Stimulated activated CD8-positive, alpha-beta memory T cell treated with anti-CD3 and anti-CD28 coated beads, Interleukin-4, amount 100 ng/mL, for 48 hours (primary cell): ENCODE measurements at places on chromosomes 12 and 14.
A peak's percentile ranks its signal among the peaks of the same experiment; 100 is the strongest.

DNA sequence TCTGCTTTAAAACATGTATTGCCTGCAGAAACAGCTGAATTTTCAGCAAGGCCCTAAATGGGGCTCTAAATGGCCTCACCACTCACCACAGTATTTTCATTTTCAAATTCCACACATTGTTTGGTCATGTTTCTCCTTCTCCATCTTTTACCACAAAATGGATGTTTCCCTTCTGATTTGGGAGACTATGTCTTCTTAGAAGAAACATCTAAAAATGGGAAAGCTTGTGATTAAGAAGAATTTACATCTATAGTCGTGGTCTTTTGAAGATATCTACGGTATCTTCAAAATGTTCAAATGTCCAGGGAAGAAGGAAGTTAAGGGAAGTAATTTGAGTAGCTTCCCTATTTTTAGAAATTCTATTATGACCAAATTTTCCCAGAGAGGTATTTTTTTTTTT lies 20.7 kb upstream of the TUBA1C start:
- no peak for DNase-seq

GRCh38 chr12:31477687-31478086 lies 113.2 kb downstream of the DENND5B start:
- DNase-seq, result no peak

DNA sequence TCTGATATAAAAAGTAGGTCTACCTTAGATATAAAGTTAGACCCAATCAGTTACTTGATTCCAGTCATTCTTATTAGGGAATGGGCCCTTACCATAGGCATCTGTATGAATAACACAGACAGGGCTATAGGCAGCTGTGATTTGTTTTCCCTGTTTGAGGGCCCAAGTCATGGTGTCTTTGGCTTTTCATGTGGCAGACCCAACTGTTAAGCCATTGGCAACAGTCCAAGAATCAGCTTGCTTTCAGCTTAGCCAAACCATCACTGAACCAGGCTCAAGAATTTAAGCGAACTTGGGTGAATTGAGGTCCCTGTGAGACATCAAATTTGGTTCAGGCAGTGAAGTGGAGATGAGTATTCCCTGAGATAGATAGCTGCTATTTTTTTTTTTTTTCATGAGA lies 111.2 kb downstream of the LRRIQ1 start:
- no peak for DNase-seq

DNA sequence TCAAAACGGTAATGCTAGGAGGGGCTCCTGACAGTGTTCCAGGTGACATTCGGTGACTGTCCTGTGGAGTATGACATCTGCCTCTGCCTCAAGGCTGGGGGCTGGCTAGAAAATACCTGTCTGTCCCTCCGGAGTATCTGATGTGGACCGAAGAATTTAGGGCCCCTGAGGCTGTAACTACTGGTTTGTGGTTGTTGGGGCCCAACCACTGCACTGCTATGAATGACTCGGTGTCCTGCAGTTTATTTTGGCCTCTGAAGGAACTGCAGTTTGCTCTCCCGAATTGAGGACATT lies 198.9 kb upstream of the CAND1 start:
- DNase-seq, result no peak

GRCh38 chr14:100779691-100780080 lies 46.2 kb upstream of the MEG3 start:
- DNase-seq, result no peak

DNA sequence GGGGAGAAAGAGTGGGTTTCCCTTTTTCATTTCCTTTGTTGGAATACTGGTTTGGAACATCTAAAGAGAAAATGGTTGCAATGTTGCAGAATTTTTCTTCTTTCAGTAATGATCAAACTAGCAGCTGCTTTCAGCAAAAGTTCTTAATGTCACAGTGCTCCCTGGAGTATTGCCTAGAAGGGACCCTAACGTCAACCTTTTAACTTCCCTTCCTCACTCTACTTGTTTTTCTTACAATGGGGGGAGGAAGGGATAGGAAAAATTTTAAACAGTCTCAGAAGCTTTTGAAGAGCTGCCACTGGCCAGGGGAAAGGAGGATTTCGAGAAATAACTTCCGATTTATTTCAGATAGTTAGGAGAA lies 521.8 kb downstream of the MED13L start:
- DNase-seq, result no peak

- no peak for DNase-seq
These were observed 250.1 kb upstream of the PWP1 start for GRCh38 chr12:107435520-107435919.

DNA sequence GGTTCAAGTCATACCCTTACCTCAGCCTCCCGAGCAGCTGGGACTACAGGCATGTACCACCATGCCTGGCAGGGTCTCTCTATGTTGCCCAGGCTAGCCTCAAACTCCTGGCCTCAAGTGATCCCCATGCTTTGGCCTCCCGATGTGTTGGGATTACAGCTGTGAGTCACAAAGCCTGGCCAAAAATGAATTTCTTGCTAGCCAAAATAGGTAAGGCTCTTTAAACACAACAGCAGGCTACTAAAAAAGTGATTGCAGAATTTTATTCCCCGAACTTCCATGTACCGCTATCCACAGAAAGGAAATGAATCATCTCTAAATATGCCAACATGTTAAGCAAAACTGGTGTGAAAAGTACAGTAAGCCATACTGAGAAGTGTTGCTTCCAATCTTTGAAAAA lies 50.6 kb downstream of the WDHD1 start:
- DNase-seq, result no peak

DNA sequence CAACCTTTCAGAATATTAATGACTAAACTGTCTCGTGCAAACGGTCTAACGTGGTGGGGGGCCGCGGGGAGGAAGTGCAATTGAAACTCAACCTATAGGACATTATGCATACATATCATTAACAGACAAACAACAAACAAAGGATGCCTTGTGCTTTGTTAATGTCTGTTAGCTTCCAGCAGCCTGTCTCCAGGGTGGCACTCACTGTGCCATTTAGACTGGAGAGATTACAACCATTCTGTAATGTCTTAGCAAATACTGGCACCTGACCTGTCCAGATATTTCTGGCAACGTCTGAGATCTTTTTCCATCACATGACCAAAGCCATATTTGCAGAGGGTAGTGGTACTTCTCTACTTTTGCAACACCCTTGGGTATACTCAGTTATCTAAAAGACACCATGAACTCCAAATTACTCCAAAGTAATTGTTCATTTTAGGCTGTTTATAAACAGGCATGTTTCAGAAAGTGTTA lies 11.6 kb downstream of the BHLHE41 start:
- no peak for DNase-seq

DNA sequence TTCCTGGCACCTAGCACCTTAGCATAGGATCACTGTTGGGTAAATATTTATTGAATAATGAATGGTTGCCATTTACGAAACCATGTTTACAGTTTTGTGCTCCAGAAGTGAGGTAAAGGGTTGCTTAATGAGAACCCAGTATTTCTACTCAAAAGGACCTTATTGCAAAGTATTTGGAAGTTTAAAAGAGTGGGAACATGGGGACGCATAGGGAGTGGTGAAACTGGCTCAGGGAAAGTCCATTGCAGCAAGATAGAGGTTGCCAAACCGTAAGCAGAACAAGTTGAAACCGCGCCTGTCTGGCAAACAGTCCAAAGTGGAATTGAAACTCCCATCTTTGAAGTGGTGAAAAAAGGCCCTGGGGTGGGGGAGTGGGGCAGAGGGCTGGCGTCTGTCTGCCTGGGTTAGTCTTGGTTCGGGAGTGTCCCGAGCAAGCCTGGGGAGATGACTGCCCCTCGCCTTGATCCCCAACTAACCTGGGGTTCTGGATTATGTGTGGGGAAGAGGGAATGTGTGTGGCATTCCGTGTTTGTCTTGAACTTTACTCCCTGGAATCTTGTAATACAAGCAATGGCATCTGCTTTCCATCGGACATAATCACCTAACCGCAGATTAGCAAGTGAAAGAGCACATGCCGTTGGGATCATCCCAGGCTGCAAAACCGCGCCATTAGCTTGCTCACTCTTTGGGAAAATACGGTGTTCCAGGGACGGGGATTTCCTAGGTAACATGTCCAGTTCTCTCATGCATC lies 7.2 kb downstream of the ALDH2 start:
- no peak for DNase-seq

GRCh38 chr12:19529951-19530636 lies 90.8 kb downstream of the AEBP2 start:
- no peak for DNase-seq

GRCh38 chr12:111242184-111242583 lies 126.7 kb downstream of the PHETA1 start:
- no peak for DNase-seq

GRCh38 chr14:24910408-24910986 lies 139.4 kb downstream of the STXBP6 start:
- DNase-seq, result no peak

DNA sequence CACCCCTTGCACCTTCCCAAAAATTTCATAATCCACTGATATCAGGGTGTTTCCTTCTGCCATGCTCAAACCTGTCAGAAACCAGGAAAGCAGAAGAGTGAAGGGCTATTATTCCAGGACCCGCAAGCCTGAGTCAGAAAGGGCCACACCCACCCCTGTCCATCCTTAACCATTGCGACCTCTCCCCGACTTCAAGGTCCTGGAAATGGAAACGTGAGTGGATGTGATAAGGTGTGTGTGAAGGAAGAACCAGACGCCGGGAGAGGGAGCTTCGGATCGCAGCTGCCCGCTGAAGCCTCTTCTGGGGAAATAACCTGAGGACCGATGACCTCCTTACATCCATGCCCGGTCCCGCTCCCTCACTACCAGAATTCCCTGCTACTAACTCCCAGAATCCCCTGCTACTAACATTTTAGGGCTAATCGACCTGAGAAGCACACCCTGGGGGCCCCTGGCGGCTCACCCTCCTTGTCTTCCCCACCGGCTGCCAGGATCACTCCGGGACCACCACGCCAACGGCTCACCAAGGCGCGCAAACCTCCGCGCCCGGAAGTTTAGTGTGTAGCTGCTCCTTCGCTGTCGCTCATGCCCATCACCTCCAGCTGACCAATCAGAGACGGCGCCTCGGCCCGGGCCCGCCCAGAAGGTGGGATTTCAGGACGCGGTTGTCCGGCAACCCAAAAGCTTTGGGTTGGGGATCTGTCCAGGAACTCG lies at the start of gene ACYP1:
ACYP1 (minus strand) TSS at position 534 of the 714 bp plus-strand sequence; CDS start at position 63, 471 bp downstream.
- DNase-seq, result peak; percentile 96

- no peak for DNase-seq
These were observed 73.4 kb downstream of the GTF2A1 start for GRCh38 chr14:81147140-81147897.

DNA sequence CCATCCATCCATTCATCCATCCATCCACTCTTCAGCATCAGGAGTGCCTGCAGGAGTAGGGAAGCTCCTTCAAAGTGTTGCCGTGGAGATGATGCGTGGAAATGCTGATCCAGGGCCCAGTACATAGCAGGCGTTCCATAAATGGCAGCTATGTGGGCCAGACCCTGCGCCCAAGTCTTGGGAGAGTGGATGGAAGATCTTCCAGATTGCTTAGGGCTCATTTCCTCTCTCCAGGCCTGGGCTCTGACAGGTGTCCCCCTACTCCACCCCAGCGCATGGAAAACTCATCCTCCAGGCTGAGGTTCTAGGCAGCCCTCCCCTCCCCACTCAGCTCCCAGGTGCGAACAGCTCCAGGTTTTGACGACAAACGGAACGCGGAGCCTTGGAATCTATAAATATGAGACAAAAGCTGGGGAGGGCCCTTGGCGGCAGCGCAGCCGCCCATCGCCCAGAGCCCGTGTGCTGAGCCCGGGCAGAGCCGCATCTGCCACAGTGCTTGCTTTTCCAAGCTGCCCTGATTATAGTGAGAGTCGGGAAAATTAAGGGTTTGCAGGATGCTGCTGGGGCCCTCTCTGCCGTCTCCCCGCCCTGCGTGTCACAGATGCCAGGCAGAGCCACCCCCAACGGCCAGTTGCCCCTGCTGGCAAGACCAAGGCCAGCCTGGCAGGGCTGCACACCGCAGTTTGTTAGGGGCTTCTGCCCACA lies 1.6 kb downstream of the BEGAIN start:
- DNase-seq, result no peak

GRCh38 chr14:59359431-59360124 lies 105.6 kb downstream of the GPR135 start:
- no peak for DNase-seq

- no peak for DNase-seq
These were observed 177.5 kb upstream of the CAND1 start for GRCh38 chr12:67091678-67092077.

DNA sequence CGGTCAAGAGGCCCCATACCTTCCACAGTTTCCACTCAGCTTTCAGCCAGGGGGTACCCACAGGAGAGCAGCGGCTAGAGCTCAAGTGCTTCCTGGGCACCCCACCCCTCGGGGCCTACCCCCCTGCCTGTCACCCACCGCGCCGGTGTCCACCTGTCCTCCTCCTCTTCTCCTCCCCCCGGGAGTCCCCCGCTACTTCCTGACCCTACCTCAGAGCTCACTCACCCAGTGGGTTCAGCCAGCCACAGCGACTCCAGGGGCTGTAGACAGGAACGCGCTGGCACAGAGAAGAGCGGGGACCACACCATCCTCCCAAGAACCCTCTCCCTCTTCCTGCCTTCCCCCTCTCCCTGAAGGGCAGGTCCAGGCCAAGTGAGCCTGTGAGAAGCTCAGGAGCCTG lies 123.0 kb downstream of the ESRRB start:
- DNase-seq, result no peak

DNA sequence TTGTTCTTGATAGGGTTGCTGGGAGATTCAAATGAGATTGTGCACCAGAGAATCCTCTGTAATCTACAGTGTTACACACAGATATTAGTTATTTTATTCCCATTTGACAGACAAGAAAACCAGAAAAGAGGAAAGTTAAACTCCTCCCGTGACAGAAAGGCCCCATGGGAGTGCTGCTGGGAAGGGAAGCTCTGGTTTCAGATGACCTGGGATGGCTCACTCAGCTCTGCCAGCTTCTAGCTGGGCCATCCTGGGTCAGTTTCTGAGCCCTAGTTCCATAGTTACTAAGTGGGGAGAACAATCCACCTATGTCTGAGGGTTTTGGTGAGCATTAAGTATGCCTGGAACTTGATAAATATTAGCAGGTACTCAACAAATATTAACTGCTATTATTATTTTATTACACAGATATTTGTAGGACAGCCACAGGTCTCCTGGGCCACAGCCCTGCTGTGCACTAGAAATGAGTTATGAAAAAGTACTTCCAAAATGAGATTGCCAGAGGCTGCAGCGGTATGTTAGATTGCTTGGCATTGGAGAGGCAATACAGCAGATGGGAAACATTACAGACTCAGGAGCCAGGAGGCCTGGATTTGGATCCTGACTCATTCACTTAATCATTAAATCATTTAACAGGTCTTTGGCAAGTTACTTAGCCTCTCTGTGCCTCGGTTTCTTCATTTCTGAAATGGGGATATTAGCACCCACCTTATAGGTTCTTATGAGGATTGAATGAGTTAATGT lies 47.1 kb upstream of the STON2 start:
- DNase-seq, result no peak

GRCh38 chr14:25381498-25381897 lies 331.6 kb upstream of the STXBP6 start:
- no peak for DNase-seq

DNA sequence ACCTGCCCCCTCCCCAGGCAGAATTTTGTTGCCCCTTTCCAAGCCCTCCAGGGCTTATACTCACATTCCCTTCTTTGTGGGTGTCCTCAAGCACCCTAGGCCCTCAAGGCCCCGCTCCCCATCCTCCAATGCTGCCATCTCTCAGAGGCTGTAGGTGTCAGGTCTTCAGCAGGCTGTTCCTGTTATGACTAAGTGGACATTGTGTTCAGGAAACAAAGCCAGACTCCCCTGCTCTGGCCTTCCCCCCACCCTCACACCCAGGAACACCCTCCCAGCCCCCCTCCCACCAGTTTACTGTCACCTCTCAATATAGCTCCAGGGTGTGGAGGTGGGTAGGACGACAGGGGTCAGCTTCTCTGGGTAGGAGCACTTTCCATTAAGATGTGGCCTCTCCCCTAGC lies 1.4 kb upstream of the MYH6 start:
- no peak for DNase-seq
